ENCODE measurements at places on chromosomes 5 and 9.

DNA sequence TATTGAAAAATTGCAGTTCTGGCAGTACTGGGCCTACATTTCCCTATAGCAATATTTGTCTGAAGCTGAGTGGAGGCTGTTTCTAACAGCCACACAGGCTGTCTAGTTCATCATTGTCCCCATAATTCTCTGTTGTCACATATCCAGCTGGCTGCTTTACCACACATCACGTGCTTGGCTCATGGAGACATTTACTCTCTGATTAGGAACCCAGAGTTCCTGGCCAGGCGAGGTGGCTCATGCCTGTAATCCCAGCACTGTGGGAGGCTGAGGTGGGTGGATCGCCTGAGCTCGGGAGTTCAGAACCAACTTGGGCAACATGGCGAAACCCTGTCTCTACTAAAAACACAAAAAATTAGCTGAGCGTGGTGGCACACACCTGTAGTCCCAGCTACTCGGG lies 81.4 kb downstream of the PGM5 start:
- DNase-seq: no peak

DNA sequence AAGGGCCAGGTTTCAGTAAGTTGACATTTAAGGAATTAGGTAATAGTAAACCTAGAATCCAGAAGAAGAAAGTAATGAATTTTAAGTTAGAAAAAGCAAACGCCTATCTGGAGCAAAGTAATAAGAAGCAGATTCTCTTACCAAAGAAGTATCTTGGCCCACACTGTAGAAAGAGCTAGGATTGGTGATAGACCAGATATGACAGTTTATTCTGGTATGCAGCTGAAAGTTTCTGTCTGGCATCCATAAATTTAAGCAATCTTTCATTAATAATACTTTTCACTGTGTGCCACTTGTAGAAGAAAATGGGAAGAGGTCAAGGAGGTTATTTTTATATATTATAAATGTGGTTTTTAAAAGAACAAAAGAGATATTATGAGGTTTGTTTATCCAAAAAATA lies 3.0 kb downstream of the RECK start:
- no peak for DNase-seq

- DNase-seq: no peak
These were observed 466.2 kb downstream of the ENC1 start for GRCh38 chr5:74174366-74174765.

DNA sequence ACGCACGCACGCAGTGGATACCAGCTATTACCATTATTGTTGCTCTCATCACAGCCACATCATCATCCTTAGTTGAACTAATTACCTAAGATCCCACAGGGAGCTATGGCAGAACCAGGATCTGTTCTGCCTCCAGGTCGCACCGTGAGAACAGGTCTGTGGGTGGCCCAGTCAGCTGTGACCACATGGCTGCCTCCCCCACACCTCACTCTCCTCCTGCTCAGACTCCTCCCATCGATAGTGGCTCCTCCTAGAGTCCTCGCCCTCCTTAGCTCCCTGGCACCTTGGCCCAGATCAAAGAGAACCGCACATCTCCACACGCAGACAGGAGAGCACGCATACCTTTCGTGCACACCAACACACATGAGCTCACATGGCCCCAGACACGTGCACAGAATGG lies 32.4 kb upstream of the RPL26L1 start:
- no peak for DNase-seq

- no peak for DNase-seq
These were observed 19.7 kb upstream of the GLE1 start for GRCh38 chr9:128484686-128485413.

- no peak for DNase-seq
These were observed 191.6 kb upstream of the CTNND2 start for GRCh38 chr5:12095808-12096281.

GRCh38 chr5:171981847-171982246 lies 24.6 kb downstream of the FBXW11 start:
- DNase-seq: no peak

- no peak for DNase-seq
These were observed 75.1 kb downstream of the MROH2B start for GRCh38 chr5:40995801-40996586.

DNA sequence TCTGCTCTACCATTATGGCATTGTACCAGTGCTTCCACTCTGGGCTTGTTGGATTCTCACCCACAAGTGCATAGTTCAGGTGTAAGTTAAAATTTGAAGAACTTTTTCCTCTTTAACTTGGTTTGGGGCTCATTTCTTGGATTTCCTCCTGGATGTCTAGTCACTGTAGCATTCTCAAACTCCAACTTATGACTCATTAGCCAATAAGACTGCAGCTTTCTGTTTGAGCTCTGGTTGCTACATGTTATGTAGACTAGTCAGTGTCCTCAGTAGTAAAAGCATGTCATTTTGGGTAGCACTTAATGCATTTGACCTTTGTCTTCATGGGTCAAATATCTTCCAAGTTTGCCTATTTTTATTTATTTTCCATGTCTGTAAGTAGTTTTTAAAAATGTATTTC lies 790.8 kb downstream of the BRINP1 start:
- DNase-seq: no peak

DNA sequence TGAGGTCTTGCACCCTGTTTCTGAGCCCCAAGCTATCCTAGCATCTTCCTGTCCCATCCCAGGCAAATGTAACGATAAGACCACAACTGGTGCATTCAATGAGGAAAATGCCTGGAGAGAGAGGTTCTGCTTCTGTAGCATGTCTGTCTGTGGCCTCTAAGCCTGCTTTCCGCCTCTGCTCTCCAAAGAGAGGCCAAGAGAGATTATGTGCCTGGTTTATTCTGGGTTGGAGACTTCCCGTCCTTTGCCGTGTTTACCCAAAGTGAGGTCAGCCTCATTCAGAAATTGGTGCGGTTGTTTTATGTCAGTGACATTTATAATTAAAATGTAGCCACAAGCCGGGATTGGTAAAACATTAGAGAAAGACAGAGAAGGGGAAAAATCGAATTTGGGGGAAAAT lies 77.8 kb downstream of the FGF1 start:
- DNase-seq: no peak

DNA sequence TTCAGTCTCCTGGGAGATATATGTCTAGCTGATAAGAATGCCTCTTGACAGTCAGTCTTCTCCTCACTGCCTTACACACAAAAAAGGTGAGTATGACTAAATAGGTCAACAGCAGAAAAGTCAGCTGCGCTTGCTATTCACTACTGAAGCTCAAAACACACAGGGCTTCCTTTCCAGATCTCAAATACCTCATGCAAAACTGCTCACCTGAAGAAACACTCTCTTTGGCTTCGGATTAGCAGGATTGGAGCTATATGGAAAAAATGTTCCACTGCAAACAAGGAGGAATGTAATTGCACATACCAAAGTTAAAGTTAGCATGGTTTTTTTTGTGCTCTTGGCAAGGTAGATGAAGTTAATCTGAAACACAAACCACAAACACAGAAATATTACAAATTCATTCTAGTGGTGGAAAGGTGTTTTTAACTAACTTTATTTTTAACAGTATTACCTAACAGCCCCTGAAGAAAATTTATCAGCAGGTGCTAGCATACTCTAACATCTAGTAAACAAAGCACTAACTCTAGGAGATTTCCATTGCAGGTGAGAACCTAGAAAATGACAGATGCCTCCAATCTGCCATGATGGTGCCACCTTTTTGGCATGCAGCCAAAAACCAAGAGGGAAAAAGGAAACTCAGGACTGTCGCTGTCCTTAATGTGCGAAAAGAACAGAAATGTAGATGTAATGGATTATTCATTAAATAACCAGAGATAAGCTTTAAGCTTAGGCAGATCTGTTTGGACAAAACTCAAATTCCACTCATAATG lies 31.8 kb downstream of the ERMP1 start:
- DNase-seq: no peak

GRCh38 chr9:123318961-123319421 lies 37.0 kb upstream of the CRB2 start:
- no peak for DNase-seq

DNA sequence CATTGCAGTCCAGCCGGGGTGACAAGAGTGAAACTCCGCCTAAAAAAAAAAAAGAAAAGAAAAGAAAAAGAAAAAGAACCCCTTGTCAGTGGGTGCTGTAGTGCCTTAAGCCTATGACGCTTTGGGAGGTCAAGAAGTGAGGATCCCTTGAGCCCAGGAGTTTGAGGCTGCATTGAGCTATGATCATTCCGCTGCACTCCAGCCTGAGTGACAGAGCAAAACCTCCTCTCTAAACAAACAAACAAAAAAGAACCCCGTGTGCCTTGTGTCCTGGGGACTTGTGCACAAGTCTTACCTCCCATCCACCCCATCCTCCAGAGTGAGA lies 33.5 kb upstream of the STXBP1 start:
- no peak for DNase-seq

DNA sequence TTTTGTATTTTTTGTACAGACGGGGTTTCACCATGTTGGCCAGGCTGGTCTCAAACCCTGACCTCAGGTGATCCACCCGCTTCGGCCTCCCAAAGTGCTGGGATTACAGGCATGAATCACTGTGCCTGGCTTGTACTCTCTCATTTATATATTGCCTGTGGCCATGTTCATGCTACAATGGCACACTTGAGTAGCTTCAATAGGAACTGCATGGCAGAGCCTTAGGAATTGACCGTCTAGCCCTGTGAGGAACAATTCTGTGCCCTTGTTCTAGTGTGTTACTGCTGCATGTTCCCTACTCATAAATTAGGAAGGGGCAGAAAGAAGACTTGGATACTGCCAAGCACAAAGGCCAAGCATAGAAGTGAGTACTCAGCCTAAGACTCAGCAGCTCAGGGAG lies 104.2 kb downstream of the LIFR start:
- DNase-seq: no peak

GRCh38 chr5:146626936-146627335 lies 110.9 kb upstream of the GPR151 start:
- DNase-seq: no peak

DNA sequence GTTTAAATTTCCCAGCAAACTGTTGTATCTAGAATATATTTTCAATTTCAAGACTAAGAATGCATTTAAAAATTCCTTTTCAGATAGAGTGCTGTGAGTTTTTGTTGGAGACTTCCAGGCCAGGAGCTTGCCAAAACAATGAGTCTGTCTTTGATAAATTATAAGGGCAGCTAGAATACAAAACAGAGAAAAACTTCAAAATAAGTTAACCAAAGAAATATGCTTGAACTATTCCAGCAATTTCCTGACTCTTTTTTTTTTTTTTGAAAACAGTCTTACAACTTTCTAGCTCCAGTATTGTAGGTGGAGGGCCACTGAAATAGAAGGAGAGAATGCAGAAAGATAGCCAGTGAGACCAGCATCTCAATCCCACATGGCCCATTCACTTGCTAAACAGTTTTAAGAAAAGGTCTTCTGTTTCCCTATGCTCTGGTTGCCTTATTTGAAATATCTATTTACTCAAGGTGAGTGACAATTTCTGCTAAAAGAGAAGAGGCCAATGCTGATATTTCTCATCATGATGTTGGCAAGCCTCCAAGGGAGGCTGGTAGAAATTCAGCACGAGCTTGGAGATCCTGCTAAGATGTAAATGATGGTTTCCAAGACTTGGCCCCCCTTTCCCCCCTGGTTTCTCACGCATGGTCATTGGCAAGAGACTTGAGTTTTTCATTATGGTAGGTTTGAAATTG lies 103.2 kb downstream of the USP20 start:
- DNase-seq: no peak

- no peak for DNase-seq
These were observed 535.5 kb upstream of the GRIN3A start for GRCh38 chr9:102273952-102274351.
